ENCODE measurements at places on chromosomes 7 and 10.

- DNase-seq, result no peak
These were observed 100.6 kb upstream of the HABP2 start for GRCh38 chr10:113452146-113452845.

DNA sequence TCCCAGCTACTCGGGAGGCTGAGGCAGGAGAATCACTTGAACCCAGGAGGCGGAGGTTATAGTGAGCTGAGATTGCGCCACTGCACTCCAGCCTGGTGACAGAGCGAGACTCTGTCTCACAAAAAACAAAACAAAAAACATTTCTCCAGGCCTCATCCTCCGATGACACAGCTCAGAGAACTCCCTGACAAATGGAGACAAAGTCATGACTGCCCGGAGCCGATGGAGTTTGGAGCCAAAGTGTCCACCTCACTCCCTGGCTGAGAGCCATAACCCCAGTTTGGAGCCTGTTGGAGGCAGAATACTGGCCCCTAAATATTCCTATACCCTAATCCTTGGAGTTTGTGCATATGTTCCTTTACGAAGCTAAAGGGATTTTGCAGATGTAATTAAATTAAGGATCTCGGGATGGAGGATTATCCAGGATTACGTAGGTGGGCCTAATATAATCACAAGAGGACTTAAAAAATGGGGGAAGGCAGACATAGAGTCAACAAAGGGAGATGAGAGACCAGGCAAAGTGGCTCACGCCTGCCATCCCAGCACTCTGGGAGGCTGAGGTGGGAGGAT lies 22.7 kb downstream of the SSC4D start:
- no peak for DNase-seq

DNA sequence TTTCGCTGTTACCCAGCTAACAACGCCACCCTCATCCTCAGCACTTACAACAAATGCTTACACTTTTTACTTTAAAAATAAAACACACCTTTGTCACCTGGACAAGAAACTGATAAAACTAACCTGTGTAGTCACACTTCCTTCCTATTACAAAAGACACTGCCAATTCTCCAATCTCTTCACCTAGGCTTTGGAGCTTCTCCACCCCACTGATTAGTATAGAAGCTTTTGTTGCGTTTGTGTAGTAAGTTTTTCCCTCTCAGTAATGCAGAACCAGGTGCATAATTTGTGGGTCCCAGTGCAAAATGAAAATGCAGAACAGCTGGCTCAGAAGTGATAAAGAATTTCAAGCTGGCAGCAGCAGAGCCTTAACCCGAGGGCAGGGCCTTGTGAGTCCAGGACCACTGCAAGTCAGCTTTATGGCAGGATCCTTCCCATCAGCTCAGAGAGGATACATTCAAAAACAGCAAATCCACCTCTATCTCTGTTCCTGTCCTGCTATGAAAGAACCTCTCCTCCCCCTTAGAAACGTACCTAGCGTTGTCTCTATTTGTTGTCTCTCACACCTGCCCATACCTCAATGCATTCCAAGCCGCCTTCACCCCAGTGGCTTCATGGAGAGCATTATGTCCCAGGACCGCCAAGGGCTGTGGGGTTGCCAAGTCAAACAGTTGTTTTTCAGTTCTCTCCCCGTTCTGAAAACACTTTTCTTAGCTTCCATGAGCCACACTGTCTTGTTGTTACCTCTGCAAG lies 40.3 kb upstream of the EGFR start:
- no peak for DNase-seq

- no peak for DNase-seq
These were observed 334.4 kb downstream of the ADARB2 start for GRCh38 chr10:1402816-1403507.

DNA sequence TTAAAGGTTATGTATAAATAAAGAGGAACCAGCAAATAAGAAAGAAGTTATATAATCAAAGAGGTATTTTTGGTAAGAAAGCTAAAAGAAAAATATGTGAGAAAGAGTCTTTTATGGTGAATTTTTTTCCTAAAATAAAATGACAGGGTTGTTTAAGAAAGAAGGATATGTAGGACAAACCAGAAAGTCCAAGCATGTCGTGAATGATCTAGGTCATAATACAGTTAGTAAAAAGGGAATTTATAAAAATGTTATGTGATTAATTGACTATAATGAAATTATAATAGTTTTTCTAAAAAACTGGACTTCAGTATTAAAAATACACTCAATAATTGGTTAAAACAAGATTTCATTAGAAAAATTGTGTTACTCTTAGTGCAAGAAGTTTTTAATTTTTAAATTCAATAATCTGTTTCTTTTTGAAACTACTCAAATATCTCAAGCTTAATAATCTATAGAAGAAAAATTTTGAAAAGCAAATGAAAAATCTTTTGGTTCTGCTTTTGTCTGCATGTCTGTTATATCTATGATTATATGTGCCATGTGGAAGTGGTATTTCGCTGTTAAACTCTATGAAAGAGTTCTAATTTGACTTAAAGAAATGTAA lies 23.3 kb downstream of the AVL9 start:
- DNase-seq, result no peak

DNA sequence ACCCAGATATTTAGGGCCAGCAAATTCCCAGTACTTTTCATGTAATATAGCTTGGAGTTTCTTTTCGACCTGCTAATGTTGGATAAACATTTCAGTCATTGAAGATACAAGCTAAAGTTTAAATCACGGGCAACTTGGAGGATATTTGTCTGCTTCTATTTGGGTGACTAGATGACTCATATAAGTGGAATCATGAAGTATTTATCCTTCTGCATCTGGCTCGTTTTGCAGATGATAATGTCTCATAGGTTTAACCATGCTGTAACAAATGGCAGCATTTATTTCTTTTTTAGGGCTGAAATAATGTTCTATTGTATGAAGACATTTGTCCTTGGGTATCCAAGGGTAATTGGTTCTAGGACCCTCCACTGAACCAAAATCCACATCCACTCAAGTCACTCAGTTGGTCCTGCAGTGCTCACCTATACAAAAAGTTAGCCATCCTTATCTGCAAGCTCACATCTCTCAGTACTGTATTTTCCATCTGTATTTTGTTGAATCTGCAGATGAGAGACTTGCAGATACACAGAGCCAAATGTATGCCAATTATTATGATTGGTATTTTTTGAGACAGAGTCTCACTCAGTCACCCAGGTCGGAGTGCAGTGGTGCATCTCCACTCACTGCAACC lies 187.2 kb upstream of the CSTF2T start:
- no peak for DNase-seq

- DNase-seq, result no peak
These were observed 891.5 kb upstream of the CELF2 start for GRCh38 chr10:10126218-10126617.

DNA sequence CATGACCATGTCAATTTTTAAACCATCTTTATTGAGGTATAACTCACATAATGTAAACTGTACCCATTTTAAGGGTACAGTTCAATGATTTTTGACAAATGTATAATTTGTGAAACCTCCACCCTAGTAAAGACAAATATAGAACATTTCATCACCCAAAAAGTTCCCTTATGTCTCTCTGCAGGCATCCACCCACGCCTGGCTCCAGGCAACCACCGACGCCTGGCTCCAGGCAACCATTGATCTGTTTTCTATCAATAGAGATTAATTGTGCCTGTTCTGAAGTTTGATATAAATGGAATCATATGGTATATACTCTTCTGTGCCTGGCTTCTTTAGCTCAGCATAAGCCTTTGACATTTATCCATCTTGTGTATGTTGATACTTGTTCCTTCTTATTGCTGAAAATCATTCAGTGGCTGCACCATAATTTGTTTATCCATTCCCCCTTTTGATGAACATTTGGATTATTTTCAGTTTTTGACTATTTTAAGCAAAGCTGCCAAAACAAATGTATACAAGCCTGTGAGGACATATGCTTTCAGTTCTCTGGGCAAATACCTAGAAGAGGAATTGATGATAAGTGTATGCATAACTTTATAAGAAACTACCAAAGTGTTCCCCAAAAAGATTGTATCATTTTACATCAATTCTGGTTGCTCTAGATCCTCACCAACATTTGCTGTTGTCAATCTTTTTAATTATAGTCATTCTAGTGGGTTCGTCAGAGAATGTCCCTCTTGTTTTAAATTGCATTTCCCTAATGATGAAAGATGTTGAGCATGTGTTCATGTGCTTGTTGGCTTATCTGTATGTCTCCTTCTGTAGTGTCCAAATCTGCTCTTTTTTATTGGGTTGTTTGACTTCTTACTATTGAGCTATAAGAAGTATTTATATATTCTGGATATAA lies 55.7 kb upstream of the HECTD2 start:
- no peak for DNase-seq

DNA sequence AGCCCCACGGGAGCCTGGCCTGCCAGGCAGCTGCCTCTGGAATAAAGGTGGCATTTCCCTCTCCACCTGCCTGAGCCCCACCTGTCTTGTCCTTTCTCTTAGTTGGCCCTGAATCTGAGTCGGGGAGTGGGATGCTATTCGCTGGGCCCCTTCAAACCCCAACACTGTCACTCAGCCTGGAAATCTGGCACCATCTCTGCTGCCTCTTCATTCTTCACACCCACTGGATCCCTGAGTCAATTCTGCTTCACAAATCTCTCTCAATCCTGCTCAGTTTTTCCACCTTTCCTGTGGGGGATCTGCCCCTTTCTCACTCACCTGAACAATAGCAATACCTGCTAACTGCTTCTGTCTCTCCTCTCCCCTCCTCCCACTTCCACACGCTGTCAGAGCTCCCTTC lies 10.6 kb downstream of the CRTAC1 start:
- DNase-seq, result no peak

DNA sequence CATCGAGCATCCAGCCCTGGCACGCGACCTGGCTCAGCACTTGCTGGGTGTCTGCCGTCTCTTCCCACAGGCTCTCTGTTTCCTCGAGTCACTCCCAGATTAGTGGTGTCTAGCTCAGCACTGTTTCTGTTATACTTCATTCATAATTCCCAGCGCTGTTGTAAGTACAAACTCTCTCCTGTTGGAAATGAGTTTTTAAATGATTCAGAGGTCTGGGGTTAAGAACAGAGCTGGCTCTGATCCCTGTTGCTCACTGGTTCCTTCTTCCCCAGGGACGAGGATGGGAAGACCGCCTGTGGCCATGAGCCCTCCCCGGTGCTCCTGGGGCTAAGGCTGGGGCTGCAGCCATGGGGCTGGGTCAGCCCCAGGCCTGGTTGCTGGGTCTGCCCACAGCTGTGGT lies 17.3 kb upstream of the C10orf95 start:
- DNase-seq, result no peak

- DNase-seq, result no peak
These were observed 38.8 kb downstream of the SND1 start for GRCh38 chr7:127690806-127691205.

DNA sequence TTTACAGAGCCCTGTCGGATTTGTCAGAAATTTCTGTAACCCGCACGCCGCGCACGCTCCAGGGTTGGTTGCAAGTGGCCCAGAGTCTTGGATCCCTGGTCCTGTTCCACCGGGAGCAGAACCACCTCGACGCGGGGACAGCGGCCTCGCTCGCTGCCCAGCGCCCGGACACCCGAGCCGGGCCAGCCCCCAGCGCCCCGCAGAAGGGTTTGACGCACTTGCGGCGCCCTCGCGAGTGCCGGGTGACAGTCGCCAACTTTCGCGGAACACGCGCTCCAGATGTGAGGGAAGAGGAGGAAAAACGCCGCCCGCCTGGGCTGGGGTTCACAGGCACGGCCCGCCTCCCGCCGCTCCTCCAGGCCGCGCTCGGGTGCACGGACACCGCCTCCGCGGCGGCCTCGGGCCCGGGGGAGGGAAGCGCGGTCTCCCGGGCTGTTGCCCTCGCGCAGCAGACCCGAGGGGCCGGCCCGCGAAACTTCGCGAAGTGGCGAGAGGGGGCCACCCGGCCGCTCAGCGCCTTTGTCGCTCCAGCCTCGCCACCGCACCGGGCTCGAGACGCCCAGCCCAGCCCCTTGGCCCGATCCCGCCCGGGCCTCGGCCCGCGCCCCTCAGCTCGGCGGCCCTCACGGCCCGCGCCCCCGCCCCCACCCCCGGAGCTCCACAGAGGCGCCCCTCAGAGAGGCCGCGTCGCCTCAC lies 514 bp downstream of the RNF216 start:
- peak; percentile 18 for DNase-seq

DNA sequence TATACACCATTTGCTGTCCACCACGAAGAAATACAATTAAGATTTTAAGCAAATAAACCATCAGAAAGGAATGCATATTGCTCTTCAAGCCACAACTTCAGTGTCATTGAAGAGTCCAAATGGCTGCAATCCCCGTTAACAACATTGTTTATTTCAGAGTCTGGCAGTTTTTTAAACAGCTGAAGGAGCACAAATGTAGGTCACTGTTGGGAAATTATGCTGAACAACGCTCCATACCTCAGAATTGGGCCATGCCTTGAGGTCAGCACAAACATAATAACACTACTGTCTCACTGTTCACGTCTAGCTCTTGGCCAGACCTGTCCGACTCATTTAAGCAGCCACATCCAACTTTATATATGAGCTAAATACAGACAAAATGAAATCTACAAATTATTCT lies 453.9 kb upstream of the GHITM start:
- DNase-seq, result no peak

GRCh38 chr7:2760098-2760889 lies 72.3 kb downstream of the AMZ1 start:
- peak; percentile 39 for DNase-seq

DNA sequence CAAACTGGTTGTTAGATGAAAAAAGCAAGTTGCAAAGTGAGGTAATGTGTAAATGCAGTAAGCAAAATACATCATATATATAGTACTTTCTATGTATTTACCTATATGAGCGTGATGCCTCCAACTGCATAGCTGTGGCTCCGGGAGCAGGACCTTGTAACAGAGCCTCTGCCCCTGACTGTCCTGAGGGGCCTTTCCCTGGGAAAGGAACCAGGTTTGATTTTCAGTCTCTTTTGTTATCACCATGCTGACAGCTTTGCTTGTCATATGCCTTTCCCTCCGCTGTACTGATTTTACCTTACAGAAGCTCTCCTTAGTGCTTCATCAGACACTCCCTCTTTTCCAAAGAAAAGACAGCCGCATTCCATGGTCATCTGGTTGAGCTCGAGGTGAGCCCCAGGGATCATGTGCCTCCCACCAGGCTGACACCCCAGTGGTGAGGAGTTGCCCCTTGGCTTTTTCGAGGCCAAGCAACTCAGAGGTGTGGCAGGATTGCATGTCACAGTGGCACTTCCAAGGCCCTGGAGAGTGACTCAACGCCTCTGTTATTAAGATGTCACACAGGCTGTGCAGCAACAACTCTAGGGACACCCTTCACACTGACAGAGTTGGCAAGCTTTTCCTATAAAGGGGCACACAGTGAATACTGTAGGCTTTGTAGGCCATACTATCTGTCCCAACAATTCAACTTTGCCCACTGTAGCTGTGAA lies 78.9 kb downstream of the ALOX5 start:
- no peak for DNase-seq

DNA sequence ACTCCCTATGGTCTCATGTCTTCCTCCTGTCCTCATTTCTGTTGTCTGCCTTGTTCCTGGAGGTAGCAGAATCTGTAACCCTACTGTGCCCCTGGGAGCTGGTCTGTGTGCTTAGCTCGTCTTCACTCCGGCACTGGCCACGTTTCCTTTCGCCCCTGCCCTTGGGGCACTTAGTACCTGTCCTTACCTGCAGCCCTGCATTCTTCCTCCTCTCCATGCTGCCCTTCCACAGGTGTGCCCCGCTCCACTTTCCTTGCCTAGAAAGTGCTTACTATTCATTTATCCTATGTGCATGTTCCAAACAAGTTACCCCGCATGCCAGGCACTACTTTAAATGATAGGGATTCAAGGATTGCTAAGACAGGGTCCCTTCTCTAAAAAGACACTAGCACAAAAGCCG lies 199.9 kb upstream of the ZMIZ1 start:
- no peak for DNase-seq

GRCh38 chr7:31955641-31956040 lies 114.6 kb downstream of the PDE1C start:
- no peak for DNase-seq

- no peak for DNase-seq
These were observed 108.2 kb downstream of the PFKFB3 start for GRCh38 chr10:6310977-6311376.
